ENCODE measurements at places on chromosomes 11 and 22.
A peak's percentile ranks its signal among the peaks of the same experiment; 100 is the strongest.

- no peak for DNase-seq
Observed at GRCh38 chr11:66727282-66728037, 1.6 kb downstream of the SPTBN2 start.

DNA sequence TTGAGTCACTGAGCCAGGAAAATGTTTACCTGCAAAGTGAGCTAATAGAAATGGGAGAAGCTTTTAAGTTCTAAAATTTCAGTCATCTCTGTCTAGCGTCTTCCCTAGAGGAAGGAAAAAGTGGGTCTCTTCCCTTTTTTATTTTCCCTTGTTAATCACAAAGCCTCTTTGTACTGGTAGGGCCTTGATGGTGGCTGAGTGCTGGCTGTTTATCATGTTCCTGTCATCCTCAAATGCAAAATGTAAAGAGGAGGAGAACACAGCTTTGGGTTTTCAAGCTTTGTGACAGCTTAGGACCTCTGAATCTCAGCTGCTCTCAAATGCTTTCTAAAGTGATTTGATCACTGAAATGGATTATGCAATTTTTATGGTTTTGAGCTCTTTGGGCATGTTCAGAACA, 222.0 kb downstream of the TMEM135 start:
- DNase-seq = no peak

- DNase-seq = no peak
Observed at GRCh38 chr11:70040452-70040851, 37.7 kb upstream of the ANO1 start.

DNA sequence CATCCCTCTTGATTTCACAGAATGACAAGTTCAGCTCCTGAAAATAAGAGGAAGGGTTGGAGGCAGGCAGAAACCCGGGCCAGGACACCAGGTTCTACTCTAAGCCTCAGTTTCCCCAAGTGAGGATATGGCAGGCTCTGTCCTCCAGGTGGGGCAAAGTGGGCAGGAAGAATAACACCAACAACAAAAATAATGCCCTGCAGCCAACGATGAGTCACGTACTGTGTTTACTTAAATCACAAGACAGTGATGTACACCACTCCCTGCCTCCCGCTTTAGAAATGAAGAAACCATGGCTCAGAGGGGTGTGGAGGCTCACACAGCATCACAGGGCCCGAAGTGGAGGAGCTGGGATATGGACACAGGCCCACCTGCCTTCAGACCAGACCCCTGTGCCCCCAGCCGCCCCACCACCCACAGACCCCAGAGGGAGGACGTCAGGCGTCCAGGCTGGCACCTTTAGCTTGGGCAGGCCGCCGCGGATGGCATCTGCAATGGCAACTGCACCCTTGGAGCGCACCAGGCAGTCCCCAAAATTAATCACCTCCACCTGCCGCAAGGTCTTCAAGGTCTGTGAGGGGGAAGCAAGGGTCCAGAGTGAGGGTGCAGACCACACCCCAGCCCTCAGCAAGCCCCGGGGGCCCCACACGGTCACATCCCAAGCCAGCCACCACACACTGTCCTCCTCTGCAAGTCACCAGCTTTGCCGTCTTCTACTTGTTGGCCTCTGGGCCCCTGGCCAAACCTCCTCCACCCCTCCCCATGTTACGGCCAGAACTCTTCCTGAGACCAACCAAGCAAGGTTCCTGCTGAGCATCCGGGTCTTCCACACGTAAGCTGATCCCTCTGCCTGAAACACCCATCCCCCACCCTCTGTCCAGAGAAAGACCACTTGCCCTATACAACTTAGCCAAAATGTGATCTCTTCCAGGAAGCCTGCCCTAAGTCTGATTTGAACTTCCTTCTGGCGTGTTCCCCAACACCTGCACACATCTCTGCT, 15.8 kb upstream of the CHADL start:
- no peak for DNase-seq

- DNase-seq = no peak
Observed at GRCh38 chr11:110505528-110506284, 76.0 kb downstream of the FDX1 start.

GRCh38 chr11:79098146-79098545, 342.7 kb downstream of the TENM4 start:
- no peak for DNase-seq

DNA sequence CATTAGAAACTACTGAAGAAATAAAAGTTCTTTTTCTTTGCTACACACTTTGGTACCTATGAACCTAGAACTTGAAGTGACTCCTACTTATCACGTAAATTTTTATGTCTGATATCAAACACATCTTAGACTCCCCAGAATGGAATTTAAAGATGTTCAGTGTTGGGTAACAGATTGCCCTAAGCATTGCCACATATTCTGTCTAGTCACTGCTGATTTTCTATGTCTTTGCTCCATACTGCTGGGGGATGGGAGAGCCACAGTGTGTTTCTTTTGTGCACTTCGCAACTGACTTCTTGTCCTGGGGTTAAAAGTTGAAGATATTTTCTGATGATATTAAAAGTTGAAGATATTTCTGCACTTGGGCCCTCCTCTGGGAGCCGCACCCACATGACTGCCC, 19.4 kb upstream of the MYO18B start:
- DNase-seq = no peak

GRCh38 chr22:39276440-39277141, 31.8 kb upstream of the PDGFB start:
- no peak for DNase-seq

- no peak for DNase-seq
Observed at GRCh38 chr11:45659031-45659817, 6.2 kb downstream of the CHST1 start.

GRCh38 chr11:1727096-1727690, 23.2 kb downstream of the IFITM10 start:
- DNase-seq = no peak

DNA sequence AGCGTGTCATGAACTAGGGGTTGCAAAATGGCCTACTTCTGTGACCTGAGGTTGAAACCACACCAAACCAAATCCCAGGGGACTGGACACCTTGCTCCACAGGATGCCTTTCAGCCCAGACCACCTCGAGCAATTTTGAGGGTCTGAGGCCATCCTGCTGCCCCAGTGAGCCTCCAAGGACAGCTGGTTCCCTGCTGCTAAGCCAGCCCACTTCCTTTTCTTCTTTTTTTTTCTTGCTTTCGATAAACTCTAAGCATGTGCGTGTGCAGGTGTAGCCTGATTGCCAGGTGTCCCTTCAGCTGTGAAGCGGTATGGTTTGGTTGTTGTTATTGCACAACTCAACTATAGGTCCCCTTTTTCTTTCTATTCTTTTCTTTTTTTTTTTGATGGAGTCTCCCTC, 2.7 kb downstream of the CRYBB1 start:
- no peak for DNase-seq

- no peak for DNase-seq
Observed at GRCh38 chr22:22113701-22114100, 130.9 kb upstream of the VPREB1 start.

DNA sequence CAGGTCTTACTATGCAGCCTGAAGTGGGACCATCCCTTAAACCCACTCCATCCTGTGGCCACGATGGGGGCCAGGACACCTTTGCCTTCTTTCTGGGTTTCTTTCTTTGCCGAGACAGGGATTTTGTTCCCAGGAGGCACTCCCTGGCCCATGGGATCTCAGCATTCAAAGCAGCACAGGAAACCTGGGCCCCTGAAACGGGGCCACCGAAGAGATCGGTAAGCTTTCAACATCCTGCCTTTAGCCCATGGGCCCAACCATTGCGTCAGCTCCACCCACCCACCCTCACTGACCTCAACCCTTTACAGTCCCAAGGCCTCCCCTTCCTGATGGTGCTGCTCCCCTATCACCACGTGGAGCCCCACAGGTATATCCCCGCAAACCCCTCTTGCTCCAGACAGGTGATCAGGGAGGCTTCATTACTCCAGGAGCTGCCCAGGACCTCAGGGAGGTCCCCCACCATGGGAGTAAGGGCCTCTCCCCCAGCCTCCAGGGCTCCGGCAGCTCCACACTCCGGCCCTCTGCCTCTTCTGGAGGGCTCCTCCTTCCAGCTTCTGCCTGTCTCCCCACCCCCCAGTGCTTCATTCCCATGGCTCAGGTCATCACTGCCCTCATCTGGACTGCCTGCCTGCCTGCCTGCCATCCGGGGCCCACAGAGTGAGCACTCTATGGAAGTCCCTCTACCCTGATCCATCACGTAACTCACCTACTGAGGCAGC, 42.0 kb upstream of the TUB start:
- no peak for DNase-seq

DNA sequence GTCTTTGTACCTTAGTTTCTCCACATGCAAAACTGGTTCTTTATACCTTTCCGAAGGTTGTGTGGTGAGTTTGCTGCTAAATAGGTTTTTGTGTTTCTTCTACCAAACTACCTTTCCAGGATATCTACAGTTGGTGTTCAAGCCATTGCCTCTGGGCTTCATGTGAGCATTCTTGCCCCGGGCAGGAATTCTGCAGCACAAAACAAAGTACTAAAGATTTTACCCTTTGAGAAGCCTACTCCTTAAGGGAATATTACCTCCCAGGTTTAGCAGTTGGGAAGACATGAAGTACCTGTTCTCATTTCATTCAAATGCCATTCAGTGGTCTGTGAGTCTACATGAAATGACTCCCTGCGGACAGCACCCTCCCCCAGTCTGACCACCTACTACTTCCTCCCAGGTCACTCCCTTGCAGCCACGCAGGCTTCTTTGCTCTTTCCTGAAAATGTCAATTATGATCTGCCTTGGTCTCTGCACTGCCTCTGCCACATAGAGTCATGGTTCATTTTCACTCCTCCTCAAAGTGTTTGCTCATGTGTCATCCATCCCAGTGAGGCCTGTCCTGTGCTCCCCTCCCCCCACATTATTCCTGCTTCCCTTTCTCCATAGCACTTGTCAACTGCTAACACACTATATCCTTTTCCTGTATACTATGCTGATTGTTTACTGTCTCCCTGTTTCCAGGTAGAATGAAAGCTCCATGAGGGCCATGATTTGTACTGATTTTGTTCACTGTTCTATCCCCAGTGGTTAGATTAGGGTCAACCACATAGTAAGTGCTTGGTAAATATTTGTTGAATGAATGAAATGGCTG, 36.9 kb downstream of the PACS1 start:
- DNase-seq = no peak

- DNase-seq = peak; percentile 82
Observed at GRCh38 chr11:123363556-123363955, 66.5 kb upstream of the GRAMD1B start.

GRCh38 chr11:23765682-23766252, 731.1 kb upstream of the LUZP2 start:
- DNase-seq = no peak

GRCh38 chr11:125971618-125972017, 25.8 kb downstream of the VSIG10L2 start:
- no peak for DNase-seq

DNA sequence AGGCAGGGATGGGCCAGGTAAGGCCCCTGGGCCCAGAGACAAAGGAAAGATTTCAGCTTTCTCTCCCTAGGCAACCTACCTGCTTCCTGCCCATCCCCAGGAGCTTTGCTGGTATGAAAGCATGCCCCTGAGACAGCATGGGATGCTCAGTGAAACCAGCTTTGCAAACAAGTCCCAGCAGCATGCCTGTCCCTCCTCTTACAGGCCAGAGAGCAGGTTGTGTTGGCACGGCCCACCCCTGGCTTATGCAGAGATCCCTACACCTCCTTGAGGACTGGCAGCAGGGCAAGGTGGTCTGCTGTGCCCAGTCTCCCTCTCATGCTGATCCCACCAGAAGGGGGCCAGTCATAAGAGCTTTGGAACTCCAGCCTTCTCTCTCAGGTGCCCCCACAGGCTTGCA, 3.1 kb downstream of the SCN4B start:
- DNase-seq = no peak

DNA sequence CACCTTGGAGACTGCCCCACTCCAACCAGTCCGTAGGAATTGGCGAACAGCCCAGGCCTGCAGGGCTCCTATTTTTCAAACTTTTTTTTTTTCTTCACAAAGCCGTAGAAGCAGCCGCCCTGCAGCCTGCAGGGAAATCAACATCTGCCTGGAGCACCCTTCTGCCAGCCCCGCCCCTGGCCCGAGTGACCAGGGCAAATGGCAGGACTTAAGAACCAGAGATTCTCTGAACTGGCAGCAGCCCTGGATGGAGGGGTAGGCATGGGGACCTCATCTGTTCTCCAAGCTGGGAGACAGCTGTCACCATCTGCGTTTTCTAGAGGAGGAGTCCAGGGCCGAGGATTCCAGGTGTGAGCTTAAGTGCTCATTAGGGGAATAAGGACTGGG, 5.6 kb downstream of the SCN2B start:
- DNase-seq = no peak

- no peak for DNase-seq
Observed at GRCh38 chr11:68938088-68938487, 34.4 kb downstream of the IGHMBP2 start.

GRCh38 chr11:56783448-56784041, 35.0 kb upstream of the OR9G4 start:
- peak; percentile 9 for DNase-seq

DNA sequence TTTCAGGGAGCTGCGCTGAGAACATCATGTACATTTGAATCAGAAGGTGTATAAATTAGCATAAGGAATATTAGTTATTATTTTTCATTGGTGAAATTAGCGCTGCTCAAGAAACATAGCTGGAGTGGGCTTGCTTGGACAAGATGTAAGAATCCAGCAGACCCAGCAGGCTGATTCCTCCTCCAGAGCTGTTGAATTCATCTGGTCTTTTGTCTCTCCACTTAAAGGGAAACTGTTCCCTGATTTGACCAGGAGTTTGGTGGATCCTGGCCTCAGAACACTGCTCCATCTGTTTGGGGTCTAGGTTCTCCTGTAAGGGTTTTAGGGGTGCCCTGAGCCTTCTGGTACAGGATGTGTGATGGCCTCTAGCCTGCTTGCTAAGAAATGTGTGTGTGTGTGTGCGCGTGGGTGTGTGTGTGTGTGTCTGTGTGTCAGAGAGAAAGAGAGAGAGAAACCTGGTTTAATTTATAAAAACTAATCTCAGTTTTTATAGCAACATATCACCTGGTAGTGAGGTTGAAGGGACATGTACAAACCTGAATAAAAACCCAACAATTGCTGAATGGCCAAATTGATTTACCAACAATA, 8.3 kb upstream of the SORL1 start:
- DNase-seq = no peak

GRCh38 chr11:57680552-57680874, 12.6 kb downstream of the ZDHHC5 start:
- no peak for DNase-seq

DNA sequence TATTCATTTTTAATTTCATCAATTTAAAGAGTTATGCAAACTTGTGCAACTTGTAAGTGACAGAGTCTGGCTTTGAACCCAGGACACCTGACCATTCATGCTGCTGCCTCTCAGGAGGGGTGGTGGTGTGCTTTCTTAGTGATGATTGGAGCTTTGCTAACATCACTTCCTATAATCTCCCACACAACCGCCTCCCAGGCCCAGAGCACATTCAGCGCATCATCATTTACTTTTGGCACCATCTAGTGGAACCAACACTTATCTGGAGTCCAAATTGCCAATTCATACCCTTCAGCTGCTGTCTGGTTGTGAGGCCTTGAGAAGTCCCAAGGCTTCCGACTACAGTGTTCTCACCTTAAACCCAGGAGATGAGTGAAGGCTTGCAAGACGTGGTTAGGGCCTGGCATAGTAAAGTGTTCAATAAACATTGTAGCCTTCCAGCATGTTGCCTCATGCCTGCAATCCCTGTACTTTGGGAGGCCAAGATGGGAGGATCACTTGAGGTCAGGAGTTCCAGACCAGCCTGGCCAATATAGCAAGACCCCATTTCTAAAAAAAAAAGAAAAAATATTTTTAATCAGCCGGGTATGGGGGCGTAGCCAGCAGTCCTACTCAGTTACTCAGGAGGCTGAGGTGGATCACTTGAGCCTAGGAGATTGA, 1.1 kb upstream of the TTLL1 start:
- peak; percentile 43 for DNase-seq

All from NCI-H446 (cell line).